Right ventricle myocardium superior (tissue), 1 donor: ENCODE measurements at places on chromosomes 4 and X.
A peak's percentile ranks its signal among the peaks of the same experiment; 100 is the strongest.

DNA sequence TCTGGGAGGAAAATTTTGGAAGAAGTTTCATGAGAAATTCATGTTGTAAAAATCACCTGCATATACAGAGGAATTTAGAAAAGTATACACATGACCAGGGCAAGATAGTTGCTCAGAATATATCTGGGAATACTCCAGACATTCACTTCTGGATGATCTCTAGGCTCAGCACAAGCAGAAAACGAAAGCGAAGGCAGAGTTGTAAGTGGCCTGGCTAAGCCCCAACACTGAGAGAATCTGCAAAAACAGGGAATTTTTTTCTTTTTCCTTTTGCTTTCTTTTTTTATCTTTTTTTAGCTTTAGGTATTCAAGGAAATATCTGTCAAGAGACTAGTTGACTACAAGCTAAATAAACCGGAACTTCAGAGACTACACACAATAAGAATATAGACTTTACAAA, 207.2 kb downstream of the FGF13 start:
- DNase-seq, result no peak

GRCh38 chrX:15413101-15413500, 28.9 kb upstream of the VEGFD start:
- DNase-seq, result no peak

GRCh38 chrX:37476571-37477170, 94.8 kb upstream of the LANCL3 start:
- no peak for DNase-seq

- no peak for DNase-seq
Measured at GRCh38 chr4:169241464-169241863, 29.3 kb downstream of the SH3RF1 start.

DNA sequence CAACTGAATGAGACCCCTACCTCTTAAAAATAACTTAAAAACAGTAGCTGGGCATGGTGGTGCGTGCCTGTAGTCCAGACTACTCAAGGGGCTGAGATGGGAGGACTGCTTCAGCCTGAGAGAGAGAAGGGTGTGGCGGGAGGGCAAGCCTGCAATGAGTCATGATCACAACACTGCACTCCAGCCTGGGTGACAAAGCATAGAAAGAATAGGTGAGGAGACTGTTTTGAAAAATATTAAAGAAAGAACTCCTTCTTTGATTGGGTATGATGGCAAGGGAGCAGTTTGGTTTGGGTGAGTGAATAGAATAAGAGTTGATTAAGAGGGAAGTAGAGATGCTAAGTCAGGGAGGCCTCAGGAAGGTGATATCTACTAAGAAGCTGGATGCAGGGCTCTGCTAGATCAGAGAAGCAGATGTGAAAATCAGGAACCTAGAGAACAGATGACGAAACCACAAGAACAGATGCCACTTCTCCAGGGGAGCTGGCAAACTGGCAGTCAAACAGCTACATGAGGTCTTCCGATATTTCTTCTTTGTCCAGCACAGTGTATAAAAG, 318.6 kb downstream of the OPHN1 start:
- DNase-seq, result no peak

DNA sequence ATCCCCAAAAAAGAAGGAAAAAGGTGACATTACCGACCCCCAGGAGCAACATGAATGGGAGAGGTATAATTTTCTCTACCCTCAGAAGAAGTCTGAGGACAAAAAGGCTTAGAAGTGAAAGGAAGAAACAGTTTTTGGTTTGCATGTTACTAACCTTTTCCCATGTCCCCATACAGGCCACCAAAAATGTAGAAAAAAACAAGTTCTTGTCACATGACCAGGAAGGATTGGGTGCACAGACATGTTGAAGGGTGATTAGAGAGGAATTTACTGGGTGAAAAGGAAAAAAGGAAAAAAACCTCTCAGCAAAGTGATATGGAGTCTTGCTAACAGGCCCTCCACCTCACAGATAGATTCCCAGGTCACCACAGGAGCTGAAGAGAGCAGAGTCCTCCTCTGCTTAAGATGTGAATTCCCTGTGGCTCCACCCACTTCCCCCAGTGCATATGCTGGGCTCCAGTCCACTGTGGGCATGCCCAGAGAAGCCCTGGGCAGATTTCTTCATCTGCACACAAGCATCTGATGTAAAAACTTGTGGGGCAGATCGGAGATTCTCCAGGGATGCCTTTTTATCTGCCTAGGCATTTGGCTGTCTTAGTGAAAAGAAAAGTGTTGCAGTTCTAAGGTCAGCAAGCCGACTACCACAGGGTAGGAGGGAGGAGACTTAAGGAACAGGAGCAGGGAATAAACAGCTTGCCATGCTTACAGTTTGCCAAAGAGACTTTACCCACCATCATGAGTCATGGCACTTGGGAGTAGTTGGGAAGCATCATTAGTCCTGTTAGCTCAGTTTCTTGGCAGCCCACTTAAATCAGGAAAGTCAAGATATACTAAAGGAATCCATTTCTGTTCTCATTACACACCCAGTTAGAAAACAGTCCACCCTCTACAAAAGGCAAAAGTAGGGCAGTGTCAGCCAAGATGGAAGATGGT, 25.0 kb upstream of the PASD1 start:
- DNase-seq, result no peak

GRCh38 chrX:118760025-118760424, 32.6 kb downstream of the IL13RA1 start:
- DNase-seq, result no peak

GRCh38 chr4:123529278-123529568, 132.6 kb downstream of the SPRY1 start:
- no peak for DNase-seq

DNA sequence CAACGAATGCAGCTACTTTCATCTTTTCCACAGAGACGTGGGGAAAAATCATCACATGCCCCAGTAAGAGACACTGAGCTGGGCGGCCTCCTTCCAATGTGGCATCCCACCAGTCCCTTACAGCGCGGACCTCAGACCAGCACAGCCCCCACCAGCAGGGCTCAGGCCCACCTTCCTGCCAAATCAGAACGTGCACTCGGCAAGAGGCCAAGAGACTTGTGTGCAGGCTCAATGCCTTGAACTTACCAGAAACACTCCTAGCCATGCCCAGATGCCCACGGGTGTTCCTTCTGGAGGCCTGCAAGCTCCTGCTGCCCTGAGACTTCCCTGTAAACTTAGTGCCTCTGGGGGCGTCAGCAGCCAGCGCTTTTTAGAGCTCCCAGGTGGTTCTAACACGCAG, 31.2 kb downstream of the WDR1 start:
- peak; percentile 42 for DNase-seq
